AML-193 (cell line): ENCODE measurements at places on chromosomes 11 and 22.

DNA sequence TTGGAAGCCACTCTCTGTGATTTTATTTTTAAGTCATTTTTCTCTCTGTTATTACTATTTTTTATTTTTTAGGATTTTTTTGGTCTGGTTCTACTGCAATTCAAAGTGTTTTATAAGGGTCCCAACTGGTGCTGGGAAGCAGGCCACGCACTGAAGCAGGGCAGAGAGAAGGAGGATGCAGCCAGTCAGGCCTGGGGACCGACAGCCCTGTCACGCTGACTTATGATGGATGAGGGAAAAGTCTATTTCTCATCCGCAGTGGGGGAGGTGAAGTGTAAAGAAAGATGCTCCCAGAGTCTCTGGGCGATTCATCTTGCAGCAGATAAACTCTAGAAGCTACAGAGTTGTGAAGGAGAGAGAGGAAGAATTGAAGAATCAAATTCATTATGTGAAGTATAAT is 191.6 kb downstream of the NTM start:
- DNase-seq: no peak

GRCh38 chr11:122877732-122878131 is 4.8 kb upstream of the JHY start:
- no peak for DNase-seq

GRCh38 chr11:81707881-81708280 is 1025.8 kb downstream of the FAM181B start:
- DNase-seq: no peak

DNA sequence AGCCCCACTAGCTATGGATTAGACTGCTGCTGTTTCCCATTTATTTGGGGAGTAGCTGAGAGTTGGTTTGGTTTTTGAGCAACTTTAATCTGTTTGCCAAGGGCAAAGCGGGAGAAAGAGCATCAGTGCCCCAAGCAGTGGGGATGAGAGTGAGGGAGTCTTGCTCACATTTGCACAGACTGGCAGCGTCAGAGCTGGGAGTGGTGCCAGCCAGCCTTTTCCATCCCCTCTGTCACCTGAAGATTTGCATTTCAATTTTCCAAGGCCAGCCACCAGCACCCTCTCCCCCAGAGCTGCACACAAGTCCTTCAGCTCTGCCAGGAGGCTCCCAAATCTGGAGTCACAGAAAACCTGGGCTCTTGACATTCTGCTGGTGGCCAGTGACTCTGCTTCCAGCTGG is 21.0 kb upstream of the UVRAG start:
- no peak for DNase-seq

DNA sequence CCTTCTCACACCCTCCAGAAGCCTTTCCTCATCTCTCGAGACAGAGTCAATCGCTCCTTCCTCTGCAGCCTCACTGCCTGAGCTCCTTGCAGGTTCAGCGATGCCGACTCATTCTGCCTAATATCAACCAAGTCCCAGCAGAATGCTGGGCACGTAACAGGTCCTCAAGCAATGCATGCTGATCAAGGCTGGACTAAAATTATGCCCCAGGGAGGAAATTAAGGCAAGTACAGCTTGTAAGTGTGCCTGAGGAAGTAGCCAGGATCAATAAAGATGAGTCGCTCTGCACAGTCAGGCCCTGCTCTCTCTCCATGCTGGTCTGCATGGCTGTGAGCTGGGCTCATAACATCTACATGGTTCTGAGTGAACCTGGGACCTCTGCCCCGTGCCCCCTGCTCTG is 25.6 kb upstream of the NRIP3 start:
- no peak for DNase-seq

DNA sequence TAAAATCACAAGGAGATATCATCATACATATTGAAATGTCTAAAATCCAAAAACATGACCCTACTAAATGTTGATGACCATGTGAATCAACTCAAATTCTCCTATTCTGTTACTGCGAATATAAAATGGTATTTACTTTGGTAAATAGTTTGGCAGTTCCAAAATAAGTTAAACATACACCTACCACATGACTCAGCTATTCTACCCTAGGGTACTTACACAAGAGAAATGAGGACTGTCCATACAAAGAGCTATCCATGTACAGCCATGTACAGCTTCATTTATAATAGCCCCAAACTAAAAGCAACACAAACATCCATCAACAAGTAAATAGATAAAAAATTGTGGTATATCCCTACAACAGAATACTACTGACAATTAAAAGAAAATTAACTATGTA is 346.1 kb upstream of the TENM4 start:
- DNase-seq: no peak

DNA sequence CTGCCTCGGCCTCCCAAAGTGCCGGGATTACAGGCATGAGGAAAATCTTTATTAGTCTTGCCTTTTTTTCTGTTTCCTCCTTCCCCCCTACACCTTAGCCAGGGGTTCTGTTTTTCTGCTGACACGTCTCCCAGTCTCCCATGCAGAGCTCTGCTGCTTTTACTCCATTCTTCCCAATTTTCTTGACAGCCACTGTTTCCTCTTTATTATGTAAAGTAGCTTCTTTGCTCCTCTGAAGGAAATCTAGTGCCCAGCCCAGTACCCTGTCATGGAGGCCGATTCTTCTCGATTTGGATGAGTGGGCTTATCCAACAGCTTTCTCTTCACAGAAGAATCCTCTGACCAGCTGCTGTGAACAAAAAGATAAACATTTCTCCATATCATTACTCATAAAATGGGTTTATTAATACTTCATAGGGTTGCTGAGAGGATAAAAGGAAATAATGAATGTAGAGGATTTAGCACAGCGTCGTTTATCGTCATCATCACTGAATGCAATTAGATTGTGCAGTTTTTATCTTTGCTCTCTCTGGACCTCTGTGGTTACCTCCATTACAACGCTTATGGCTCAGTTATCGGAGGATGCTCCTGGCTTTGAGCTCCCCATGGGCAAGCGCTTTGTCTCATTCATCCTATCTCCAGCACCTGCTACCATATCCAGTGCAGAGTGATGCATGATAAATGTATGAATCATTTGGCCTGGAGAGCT is 375.6 kb upstream of the C11orf87 start:
- DNase-seq: no peak

- no peak for DNase-seq
Measured at GRCh38 chr11:116232364-116232828, 540.4 kb downstream of the BUD13 start.

- no peak for DNase-seq
Measured at GRCh38 chr11:76856571-76856970, 4.1 kb upstream of the ACER3 start.

DNA sequence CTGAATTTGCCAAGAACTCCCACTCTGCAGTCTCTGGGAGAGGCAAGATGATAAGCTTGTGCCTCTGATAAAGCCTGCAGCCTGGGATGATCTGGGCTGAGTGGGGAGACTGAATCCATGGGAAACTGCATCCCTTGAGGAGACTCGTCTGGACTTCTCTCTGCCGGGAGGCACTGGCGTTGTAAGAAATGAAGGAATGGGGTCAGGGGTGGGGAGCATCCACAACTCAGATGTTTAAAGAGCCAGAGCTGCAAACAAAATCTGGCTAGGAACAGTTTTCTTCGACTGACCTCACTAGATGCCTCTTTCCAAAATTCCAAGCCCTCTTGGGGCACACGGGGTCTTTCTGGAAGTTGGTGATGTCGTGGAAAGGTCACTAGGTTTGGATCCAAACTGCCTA is 64.4 kb downstream of the SPON1 start:
- DNase-seq: no peak
